ENCODE measurements at places on chromosomes 16 and 17.
A peak's percentile ranks its signal among the peaks of the same experiment; 100 is the strongest.

DNA sequence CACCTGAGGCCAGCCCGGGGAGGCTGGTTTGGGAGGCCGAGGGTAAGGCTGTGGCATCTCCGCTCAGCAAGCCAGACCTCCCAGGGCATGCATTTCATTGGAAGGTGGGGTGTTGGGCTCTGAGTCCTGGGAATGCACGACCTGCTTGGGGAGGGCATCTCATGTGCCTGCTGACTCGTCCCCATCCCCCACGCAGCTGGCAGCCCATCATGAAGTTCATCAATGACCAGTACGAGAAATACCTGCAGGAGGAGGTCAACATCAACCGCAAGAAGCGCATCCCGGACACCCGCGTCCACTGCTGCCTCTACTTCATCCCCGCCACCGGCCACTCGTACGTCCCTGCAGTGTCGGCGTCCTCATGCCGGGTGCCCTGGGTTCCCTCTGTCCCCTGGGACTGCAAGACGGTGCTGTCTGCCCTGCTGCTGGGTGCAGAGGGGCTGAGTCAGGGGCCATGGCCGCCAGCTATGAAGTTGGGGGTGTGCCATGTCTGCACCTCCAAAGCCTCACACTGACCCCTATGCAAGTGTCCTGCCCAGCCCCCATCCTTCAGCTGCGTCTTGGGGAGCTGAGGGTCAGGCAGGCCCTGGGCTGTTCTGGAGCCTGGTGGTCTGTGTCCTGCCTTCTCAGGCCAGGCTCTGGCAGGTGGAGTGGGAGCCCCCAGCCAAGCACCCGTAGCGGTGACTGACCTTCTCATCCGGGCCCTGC, 347.9 kb downstream of the SEC14L1 start:
- DNase-seq, result peak; percentile 27

- peak; percentile 84 for DNase-seq
Measured at GRCh38 chr16:1494129-1494640, 1.0 kb downstream of the TELO2 start.

DNA sequence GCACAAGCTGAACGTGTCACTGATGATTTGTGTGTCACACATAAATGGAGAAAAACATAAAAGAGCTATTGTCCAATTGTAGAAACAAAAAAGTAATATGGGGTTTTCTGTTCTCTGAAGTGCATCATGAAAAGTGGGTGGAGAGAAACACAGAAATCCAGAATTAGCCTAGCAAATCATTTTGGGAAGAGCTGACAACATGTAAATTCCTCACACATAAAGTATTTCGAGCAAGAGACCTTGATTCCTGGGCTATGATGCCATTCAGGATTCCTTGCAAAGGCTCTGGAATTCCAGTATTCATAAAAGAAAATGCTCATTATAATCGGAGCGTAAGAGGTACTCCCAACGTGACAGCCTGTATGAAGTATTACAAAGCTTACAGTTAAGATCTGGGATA, 1.1 kb downstream of the DCUN1D3 start:
- DNase-seq, result no peak

DNA sequence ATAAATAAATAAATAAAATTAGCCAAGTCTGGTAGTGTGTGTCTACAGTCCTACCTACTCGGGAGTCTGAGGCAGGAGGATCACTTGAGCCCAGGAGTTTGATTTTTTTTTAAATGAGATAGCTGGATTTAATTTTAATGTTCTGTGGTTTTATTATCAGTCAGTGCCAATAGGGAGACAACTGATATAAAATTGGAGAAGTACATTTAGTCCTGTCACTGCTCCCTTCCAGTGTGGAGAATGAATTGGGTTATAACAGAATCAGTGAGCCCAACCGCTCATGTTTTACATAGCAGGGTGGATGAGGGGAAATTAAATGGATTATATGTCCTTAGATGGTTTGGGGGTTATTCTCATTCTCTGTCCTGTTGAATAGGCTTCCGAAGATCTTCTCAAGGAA, 6.2 kb downstream of the NME1 start:
- no peak for DNase-seq

DNA sequence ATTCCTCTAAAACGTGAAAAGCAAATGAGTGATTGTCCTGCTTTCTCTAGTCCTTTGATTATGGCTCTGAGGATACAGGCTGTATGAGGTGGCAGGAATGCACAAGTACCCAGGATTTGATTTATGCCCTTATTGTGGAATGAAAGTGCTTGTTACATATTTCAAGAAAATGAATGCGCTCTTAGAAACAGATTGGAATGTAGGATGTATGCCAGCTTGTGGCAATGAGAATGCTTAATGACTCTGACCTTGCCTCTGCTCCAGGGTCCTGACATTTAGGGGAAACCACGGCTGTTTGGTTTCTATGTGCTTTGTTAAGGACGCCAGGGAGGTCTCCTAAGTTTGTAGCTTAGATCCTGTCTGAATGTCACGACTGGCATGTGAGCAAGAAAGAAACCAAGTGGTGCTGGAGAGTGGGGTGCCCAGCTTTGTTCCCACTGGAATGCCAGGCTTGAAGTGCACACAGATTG, 22.0 kb downstream of the PRCD start:
- no peak for DNase-seq

GRCh38 chr16:31177136-31177535, 2.8 kb upstream of the FUS start:
- DNase-seq, result no peak

- DNase-seq, result no peak
Measured at GRCh38 chr16:80744856-80745255, 59.5 kb downstream of the CDYL2 start.

DNA sequence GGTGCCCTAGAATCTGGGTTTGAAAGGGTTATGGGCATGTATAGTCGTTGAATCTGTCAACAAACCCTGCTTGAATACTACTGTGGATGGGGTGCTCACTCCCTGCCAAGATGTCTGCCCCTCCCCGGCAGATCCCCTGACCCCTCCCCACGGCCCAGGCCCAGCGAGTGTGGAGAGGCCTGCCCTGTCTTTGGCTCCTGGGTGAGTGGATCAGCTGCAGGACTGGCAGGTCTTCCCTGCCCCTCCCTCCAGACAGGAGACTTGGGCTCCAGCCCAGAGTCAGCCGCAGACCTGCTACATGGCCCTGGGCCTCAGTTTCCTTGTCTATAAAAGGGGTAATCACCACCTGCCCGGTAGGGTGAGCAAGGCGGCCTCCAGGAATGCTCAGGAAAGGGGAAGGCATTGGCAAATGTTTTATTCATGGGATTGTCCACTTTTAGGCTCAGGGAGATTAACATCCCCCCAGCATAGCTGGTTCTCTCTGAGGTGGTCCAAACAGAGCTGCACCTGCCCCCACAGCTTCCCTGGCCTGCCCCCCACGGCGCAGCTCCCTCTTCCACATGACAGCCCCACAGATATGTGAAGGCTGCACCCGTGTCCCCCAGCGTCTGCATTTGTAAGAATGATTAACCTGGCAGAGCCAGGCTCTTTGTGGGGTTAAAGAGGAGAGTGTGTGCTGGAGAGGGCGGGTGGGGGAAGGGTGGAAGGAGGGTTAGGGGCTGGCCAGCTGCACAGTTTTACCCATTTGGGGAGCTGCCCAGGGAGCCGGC, 18.5 kb upstream of the SPNS2 start:
- peak; percentile 18 for DNase-seq

DNA sequence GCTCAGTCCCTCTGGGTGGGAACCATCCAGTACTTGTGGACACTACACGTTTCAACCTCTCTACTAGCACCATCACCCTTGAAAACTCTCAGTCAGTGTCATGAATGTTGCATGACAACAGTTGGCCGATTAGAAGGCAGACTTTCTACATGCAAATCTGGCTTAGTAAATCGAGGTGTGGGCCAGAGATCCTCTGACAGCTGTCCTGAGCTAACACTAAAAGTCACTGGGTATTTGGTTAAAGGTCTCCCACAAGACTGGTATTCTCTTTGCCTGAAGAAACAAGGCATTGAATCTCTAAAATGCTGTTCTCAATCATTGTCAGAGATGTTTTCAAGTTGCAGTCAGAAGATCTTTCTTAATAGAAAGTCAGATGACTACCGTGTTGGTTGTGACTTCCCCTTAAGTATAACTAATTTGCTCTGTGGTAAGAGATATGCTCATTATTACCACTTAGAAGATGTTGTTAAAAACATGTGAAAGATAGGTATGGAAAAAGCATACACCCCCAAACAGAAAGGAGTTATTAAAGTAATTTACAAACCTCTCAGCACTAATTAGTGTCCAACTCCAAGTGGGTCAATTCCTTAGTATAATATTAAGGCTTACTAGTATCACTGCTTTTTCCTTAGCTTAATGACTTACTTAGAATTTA, 62.3 kb downstream of the WNT3 start:
- DNase-seq, result no peak

- peak; percentile 69 for DNase-seq
Measured at GRCh38 chr17:21119247-21119918, 7.4 kb upstream of the DHRS7B start.

DNA sequence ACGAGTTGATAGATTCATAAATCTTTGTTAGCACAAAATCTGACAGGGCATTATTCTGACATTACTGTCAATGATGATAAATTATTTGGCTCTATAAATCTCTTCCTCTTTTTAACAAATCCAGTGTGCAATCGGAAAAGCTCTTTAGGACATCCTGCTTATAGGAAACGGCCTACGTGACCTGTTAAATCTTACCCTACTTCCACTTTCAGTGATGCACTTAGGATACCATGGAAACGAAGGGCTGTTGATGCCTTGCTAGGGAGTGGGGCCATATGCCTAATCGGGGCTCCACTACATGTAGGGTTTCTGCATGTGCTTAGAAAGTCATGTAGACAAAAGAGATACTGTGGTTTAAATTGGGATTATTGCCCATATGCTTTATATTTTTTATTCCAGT, 27.2 kb downstream of the ZNF594 start:
- DNase-seq, result no peak

- no peak for DNase-seq
Measured at GRCh38 chr16:21302898-21303528, 24.9 kb upstream of the CRYM start.

DNA sequence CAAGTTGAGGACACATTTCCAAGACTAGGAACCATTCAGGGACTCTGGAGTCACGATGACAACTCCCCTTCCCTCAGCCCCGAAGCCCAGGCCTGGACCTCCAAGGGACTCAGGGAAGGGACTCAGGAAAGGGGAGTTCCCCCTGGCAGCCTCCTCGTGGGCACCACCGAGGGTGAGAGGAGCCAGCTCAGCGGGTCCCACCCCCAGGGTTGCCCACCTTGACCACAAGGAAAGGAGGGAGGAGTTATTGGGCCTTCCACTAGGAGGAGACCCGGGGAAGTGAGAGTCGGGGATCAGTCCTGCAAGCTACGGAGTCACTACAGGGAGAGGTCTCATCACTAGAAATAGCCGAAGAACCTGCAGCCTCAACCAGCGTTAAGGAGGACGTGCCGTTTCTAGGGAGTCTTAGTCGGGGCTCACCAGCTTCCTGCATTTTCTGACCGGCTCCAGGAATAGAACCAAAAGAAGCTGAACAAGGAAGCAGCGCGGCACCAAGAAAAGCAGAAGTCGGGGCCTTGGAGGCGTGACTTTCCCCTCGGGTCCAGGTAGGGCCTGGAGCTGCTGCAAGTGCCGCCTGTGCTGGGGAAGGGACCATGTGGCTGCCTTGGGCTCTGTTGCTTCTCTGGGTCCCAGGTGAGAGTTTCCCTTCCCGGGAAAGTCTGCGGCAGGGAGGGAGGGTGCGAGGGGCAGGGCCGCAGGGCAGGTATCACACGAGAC, at the start of gene CD300A:
Gene CD300A (plus strand): TSS at position 524 of the 717 bp plus-strand sequence. CDS start 70 bp downstream, at position 594.
- peak; percentile 62 for DNase-seq

GRCh38 chr16:24253192-24253591, 2.9 kb upstream of the CACNG3 start:
- DNase-seq, result peak; percentile 33

GRCh38 chr16:75529959-75530358, 5.9 kb downstream of the CHST5 start:
- DNase-seq, result no peak

GRCh38 chr17:76379275-76379641, 5.2 kb upstream of the SPHK1 start:
- DNase-seq, result no peak

DNA sequence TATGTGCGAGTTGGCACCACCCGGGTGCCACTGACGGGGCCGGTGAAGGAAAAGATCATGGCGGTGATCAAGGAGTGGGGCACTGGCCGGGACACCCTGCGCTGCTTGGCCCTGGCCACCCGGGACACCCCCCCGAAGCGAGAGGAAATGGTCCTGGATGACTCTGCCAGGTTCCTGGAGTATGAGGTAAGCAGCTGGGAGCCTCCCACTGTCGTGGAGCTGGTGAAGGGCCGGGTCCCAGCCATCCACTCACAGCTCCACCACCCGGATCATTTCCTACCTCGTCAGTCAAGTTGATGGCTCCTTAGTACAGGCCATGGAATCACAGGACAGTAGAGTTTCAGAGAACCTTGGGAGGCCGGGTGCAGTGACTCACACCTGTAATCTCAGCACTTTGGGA, 20.0 kb downstream of the ATP2A1 start:
- DNase-seq, result no peak

GRCh38 chr16:11572301-11572995, 14.3 kb downstream of the LITAF start:
- no peak for DNase-seq

DNA sequence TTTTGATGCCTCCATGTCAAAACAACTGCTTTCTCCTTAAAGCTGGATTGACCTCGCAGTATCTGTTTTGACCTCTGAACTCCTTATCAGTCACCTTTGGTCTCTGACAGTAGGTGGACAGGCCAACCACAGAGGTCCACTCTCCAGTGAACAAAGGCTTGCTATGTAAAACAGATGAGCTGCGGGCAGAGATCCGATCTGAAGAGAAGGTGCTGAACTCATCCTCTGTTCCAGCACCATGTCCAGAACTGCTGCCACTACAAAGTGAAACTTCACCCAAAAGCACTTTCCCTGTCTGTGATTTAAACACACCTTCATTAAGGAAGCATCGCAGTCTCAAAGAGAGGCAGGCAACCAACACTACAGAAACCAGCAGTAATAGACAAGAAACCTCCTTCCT, 117.3 kb upstream of the CORO6 start:
- no peak for DNase-seq

DNA sequence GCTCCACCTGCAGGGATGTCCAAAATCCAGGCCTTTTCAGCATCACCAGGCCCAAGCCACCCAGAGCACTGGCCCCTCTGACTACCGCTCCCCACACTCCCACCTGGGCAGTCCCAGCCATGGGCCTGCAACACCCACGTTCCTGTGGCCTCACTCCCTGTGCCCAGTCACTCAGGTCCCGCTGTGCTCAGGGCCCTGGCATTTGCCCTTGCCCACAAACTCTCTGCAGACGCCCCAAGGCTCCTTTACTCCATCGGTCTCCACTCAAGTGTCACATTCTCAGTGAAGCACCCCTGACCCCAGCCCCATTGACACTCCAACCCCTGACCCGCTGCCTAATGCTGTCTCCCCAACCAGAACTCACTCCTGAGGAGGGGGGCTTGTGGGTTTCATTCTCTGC, 23.6 kb downstream of the MPG start:
- DNase-seq, result no peak

- no peak for DNase-seq
Measured at GRCh38 chr16:66849021-66849420, 4.8 kb downstream of the CA7 start.

GRCh38 chr17:68390888-68391545, 66.3 kb downstream of the WIPI1 start:
- DNase-seq, result no peak

GRCh38 chr16:19283637-19284036, 1.9 kb upstream of the CLEC19A start:
- no peak for DNase-seq

- DNase-seq, result no peak
Measured at GRCh38 chr16:8874388-8874787, 5.6 kb upstream of the CARHSP1 start.

Measured in left ventricle myocardium superior (tissue), 1 donor.